ENCODE measurements at places on chromosomes 6 and 20.

- peak; percentile 61 for DNase-seq
These were observed 23.7 kb downstream of the HLA-A start for GRCh38 chr6:29965873-29966601.

GRCh38 chr6:44250718-44251123, 3.8 kb downstream of the HSP90AB1 start:
- no peak for DNase-seq

- DNase-seq: no peak
These were observed 3.1 kb upstream of the CEBPB start for GRCh38 chr20:50187403-50188051.

DNA sequence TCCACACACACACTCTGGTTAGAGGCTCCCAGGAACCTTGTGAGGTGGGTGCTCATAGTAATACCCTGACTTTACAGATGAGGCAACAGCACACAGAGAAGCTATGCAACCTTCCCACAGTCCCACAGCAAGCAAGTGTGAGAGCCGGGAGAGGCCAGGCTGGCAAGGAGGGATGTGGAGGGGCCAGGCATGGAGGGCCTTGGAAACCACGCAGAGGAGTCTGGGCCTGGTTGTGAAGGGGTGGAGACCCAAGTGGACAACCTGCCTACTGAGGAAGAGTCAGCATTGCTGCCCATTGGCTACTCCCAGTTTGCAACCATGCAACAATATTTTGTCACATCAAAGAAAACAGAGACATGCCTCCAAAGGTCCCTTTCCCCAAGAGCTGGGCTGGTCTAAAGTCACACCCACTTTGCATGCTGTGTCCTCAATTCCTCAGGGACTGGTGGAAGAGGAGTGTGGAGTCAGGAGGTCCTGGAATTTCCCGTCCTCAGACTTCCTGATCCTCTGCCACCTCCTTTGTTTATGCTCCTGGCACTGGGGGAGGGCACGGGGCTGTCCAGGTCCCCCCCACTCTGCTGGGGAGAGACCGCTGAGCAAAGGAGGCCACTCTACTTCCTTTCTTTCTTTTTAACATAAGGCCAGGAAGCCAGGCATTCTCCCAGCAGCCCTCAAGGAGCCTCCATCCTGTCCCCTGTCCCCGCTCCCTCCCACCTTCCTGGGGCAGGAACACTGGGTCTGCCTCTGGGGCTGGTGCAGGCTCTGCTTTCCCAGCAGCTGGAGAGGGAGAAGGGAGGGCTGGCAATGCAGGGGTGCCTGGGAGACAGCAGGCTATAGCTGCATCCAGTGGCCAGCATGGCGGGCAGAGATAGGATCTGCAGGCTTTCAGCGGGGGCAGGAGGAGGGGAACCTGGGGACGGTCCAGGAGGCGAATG, 68.3 kb downstream of the NOL4L start:
- DNase-seq: peak; percentile 54

GRCh38 chr20:41172296-41173140, 35.2 kb downstream of the PLCG1 start:
- DNase-seq: peak; percentile 41

- no peak for DNase-seq
These were observed 242.2 kb downstream of the CDH26 start for GRCh38 chr20:60200305-60200918.

DNA sequence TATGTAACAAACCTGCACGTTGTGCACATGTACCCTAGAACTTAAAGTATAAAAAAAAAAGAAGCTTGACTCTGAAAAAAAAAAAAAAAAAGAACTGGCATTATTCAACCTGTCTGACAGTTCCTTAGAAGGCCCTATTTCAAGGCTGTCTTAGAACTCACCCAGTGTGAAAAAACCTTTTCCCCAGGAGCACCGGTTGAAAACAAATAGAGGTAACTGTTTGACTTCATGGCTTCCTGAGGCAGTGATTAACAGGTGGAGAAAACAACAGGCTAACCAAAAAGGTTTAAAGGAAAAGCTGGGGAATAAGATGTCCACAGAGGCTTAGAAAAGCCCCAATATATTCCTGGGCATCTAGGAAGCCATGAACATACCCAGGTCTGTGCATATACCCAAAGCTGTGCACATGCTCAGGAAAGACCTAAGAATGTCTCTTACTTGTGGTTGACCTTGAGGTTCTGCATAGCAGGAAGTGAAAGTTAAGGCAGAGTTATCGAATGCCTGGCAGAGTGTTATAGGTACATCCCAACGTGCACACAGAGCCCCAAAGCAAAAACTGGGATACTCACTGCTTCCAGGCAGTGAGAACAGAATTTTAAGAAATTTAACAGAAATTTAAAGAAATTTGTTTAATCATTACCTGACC, 7.0 kb downstream of the UQCC1 start:
- no peak for DNase-seq

DNA sequence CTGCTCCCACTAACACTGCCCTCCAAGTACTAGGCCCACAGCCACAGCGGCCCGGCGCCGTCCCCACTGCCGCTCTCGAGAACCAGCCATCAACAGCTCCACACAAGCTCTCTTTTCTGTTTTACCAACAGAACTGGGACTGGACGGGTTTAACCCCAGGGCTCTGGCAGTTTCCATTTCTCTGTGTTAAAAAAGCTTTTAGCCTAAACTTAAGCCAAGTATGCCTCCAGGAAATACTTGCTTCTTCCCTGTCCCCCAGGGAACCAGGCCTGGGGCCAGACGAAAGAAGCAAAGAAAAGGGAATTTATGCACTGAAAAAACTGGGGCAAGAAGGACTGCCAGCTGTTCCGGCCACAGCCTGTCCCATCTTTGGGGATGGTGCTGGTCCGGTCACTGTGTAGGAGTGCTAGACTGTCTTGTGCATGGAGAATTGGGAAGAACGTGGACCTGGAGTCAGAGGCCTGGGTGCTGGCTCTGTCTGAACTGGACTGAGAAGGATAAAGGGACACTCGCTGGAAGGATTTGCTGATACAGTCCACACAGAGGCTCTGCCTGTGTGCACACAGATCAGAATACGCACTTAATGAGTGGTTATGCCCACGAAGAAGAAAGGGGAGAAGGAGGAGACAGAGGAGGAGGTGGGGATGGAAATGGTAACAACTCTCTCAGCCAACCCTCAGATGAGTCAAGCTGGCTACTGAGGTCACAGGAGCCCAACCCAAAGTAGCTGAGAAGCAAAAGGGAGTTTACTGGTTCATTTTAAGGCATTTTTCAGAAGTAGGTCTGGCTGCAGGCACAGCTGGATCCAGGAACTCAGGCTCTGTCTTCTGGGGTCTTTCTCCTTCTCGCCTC, 254.4 kb upstream of the PMEPA1 start:
- DNase-seq: no peak

DNA sequence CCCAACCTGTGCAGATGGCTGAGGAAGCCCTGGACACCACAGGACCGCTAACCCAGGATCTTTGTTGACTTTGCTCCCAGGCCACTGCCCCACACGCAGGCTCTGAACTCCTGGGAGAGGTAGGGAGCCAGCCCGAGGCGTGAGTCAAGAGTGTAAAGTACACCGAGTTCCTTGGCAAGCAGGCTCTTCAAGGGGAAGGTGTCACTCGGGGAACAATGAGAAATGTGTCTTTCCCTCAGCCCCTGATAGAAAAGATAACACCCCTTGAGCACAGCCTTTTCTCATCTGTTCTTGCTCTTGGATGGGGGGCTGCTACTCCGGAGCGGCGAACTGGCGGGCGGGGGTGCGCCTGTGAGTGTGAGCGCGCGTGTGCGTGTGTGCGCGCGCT, 472 bp upstream of the EDN3 start:
- DNase-seq: no peak

DNA sequence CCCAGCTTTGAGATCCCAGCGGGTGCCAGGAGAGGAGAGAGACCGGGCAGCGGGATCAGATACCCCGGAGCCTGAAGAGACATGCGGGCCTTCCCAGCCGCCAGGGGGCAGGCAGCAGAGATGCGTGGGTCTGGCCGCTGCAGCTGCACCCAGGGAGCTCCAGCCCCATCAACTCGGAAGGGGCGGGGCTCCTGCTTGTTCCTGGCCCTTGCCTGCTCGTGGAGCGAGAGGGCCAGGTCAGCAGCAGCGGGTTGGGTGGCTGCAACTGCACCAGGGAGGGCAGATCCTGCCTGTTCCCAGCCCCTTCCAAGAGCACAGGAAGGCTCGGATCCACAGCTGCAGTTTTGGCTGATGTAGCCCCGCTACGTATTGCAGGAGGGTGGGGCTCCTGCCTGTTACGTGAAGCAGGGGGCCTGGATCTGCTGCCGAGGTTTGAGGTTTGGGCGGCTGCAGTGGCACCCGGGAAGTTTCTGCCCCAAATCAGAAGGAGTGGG, 532.8 kb downstream of the RFPL4B start:
- DNase-seq: no peak

- DNase-seq: no peak
These were observed 94.9 kb downstream of the RFX6 start for GRCh38 chr6:116971959-116972358.

DNA sequence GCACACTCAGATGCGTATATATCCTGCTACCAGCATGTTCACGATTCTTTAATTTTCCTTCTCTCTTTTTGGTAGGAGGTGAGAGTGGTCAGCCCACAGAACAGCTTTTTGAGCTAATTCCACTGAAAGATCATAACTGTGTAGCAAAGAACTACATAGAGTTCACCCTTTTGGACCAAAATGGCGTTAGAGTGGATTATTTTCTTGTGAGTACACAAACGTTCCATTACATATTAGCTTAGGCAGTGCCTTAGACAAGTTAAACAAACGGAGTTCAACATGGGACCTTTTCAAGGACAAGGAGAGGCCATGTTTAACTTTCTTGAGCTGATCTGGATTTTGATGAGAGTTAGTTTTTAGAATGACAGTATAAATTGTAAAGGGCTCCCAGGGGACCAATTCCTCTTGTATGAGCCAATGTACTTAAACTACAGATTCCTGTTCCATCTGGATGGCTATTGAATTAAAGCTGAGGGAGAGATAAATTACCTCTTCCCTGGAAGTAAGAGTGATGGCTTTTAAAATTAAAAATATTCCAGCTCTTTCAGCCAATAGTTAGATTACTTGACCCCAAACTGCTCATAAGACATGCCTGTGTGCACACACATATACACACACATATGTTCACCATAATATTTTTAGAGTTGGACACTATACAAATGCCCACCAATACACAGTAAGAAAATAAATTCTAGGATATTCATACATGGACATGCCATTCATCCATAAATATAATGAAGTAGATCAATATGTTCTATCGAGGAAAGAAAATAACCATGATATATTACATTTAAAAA, 25.6 kb upstream of the ARMH2 start:
- DNase-seq: no peak

DNA sequence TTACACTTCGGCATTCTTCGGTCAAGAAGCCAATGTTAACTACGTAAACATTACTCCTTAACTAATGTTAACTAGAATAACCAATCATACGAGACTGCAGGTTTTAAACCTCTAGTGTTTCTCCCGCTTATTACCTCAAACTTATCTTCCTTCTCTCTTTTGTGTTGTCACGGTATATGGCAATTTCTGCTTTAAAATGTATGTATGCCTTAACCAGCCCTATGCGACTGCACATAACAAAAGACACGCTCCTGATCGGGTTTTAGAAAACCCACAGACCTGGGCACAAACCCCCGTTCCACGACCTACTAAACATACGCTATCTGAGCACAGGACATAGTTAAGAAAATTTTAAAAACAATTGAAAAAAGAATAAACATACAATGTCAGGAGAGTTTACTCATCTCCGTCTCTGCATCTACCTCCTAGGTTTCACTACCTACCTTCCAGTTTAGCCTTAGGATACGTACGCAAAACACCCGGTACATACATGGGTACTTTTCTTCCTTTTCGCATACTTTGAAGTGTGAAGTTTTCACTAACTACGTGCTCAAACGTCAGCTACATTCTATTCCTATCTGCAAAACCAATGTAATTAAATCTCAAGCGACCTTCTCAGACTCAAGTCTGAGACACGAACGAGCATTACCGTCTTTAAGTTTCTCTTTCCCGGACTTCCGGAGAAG, 1.1 kb downstream of the CD164 start:
- DNase-seq: no peak

GRCh38 chr6:67003844-67004243, 1296.8 kb upstream of the EYS start:
- DNase-seq: no peak

DNA sequence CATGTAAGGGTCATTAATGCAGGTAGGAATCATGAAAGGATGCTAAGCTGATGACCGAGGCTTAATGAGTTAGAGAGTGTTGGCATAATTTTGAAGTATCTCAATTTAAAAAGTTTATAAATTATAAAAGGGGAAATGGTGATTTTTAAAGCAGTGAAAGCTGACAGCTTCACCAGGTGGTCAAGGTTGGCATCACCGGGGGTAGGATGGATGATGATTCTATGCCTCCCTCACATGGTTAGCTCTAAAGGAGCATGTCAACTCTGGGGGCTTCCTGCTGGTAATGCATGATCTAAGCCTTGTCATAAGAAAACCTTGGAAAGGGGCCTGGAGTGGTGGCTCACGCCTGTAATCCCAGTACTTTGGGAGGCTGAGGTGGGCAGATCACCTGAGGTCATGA, 89.2 kb upstream of the MARCKS start:
- no peak for DNase-seq

DNA sequence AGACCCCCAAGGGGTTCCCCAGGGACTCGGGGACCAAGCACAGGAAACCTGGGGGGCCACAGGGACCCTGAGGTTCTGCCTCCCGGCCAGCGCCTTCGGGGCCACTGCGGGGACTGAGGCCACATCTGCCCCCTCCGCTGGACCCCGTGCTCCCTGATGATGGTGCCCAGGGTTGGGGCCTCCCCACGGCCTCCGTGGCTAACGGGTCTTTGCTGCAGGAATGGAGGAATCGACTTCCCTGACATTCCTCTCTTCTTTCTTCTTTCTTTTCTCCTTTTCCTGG, 330.2 kb downstream of the TAF4 start:
- no peak for DNase-seq

- DNase-seq: no peak
These were observed 46.6 kb upstream of the PKHD1 start for GRCh38 chr6:52134011-52134410.

- no peak for DNase-seq
These were observed 176.4 kb downstream of the SIM1 start for GRCh38 chr6:100288311-100288710.

- no peak for DNase-seq
These were observed 161.8 kb downstream of the NFATC2 start for GRCh38 chr20:51380401-51381385.

DNA sequence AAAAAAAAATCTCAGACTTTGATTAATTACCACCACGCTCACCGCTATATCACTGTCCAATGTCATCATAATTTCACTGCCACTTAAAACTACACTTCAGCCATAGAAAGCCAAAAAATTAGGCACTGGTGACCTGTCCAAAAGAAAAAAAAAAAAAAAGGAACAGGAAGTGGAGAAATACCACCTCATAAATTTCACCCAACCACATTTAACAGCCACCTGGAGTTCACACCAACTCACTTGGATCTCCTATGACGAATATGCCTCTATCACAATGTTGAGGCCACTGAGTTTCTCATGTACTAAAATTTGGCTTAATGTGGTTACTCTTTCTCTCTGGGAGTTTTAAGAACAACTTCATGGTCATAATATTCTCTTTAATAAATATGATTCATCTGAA, 237.5 kb upstream of the RSPO3 start:
- DNase-seq: no peak

DNA sequence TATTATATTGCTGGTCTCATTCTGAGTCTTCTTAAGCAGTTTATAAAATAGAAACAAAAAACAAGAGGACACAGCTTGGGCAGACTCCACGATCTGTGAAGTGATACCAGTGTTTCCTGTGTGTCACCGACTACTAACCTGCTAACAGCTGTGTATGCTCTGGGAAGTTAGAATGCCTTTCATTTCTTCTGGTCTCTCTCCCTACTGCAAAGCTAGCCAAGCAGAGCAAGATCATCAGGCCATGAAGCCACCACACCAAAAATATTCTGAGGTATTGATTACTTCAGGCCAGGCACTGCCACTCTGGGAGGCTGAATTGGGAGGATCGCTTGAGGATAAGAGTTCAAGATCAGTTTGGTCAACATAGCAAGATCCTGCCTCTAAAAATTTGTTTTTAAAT, 46.9 kb upstream of the SMIM29 start:
- DNase-seq: no peak

All from right forelimb (tissue), 1 donor.